ENCODE measurements at places on chromosomes 11 and 22. TPM values are rescaled to one million over a fixed set of nuclear protein-coding genes. Genes with fewer than 3 reads are reported as not detected.

The APOL5 gene
- not detected for total RNA-seq

The LIF gene
- 39.1 TPM for total RNA-seq

The SLC22A12 gene
- total RNA-seq, result not detected

The DRD4 gene
- 0.21 TPM for total RNA-seq

The ANO1 gene
- 1.3 TPM for total RNA-seq

The DDTL gene
- 1.5 TPM for total RNA-seq

The KDM4D gene
- 0.45 TPM for total RNA-seq

The KDM4F gene
- total RNA-seq, result not detected

The LGALS12 gene
- not detected for total RNA-seq

The ANKK1 gene
- total RNA-seq, result not detected
